IMR-90 (cell line): ENCODE measurements at places on chromosomes 6 and 20. TPM values are rescaled to one million over a fixed set of nuclear protein-coding genes. Genes with fewer than 3 reads are reported as not detected.
A peak's percentile ranks its signal among the peaks of the same experiment; 100 is the strongest.

The TPBG gene
- total RNA-seq = 19.7 and 20.0 TPM in 2 replicates

DNA sequence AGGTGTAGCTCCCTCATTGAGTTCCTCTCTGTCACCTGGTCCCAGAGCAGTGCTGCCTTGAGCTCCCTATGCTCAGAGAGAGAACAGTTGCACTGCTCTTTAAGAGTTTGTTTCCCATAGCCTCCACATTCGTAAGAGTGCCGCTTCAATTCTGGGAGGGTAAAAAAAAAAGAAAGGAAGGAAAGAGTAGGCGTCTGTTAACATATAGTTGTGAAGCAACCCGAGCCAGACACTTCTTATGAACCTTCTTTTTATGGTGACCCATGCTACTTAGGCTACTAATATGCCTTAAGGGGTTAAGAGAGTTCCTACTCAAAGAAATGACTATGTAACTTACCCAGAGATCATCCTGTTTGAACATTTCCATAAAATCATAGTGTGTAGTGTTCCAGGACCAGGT, 4.3 kb upstream of the ARG1 start:
- DNase-seq = no peak

The SAMD10 gene
- total RNA-seq = 0.54 and 0.56 TPM in 2 replicates

GRCh38 chr20:15889514-15890256, 683.6 kb downstream of the KIF16B start:
- DNase-seq = no peak

DNA sequence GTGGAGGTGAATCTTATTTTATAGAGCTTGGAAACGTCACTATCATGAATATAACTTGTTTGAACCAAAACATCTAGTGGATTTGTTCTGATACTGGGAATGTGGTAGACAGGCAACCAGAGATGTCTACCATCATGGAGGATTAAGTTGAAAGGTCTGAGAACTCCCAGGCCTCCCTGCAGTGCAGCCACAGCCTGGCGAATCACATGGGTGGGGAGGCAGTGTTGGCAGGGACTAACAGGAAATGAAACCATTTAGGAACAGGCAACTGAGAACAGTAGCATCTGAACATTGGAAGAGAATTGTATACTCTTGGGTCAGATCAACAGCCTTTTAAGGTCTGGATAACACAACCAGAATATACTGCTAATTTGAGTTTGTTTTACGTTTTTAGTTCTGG, 22.3 kb upstream of the CEP162 start:
- no peak for DNase-seq

The TRIM15 gene
- not detected in 2 replicates for total RNA-seq

DNA sequence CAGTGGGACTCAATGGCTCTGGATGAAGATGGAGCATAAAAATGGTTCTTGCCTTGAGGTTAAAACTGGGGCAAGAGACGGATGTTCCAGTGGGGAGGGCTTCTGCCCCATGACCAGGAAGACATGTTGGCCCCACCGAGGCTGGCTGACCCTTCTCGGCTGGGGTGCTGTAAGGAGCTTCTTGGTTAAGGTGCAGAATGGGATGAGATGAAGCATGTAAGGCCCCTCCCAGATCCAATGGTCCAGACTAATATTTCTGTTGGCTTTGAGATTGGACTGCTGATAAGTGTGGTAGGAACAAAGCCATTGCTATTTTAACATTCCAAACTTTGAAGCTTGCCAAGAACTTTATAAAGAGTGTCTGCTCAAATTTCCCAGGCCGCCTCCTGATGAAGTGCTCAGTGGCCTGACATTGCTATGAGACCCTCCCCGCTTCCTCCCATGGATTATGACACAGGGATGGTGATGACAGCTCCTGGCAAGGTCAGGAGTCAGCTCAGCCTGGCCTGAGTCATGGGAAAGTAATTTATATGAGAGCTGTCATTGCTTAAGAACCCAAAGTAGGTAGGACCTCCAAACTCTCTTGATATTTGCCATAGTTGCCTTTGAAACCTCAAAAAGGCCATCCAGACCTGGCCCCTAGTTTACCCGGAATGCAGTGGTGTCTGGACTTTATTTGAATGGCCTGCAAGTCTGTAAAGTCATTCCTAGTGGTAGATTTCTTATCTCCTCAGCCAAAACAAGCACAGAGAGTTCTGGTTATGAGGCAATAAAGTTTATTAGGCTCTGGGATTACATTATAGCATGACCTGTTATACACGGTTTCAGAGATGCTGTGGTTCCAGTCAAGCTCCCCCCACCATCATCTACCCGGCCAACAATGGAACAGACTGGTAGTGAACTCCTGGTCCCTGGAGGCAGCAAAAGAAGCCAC, 55.2 kb downstream of the TGM2 start:
- DNase-seq = peak; percentile 79

DNA sequence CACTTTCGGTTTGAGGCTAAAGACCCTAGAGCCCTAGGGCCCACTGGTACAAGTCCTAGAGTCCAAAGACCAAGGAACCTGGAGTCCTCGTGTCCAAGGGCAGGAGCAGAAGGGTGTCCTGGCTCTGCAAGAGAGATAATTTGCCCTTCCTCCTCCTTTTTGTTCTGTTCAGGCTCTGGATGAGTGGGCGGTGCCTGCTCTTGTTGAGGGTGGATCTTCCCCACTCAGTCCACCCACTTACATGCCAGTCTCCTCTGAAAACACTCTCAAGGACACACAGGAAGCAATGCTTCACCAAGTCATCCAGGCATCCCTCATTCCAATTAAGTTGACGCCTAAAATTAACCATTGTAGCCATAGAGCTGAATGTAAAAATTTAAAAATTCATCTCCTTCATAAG, 102.1 kb downstream of the UST start:
- DNase-seq = no peak

- DNase-seq = peak; percentile 56
Observed at GRCh38 chr6:31829633-31830283, 2.2 kb downstream of the HSPA1B start.

- no peak for DNase-seq
Observed at GRCh38 chr20:37375227-37375626, 29.3 kb downstream of the SRC start.

The LY6G5B gene
- total RNA-seq = 1.9 and 2.2 TPM in 2 replicates

GRCh38 chr6:21603082-21603952, 9.8 kb downstream of the SOX4 start:
- no peak for DNase-seq

The DACT2 gene
- not detected in 2 replicates for total RNA-seq

DNA sequence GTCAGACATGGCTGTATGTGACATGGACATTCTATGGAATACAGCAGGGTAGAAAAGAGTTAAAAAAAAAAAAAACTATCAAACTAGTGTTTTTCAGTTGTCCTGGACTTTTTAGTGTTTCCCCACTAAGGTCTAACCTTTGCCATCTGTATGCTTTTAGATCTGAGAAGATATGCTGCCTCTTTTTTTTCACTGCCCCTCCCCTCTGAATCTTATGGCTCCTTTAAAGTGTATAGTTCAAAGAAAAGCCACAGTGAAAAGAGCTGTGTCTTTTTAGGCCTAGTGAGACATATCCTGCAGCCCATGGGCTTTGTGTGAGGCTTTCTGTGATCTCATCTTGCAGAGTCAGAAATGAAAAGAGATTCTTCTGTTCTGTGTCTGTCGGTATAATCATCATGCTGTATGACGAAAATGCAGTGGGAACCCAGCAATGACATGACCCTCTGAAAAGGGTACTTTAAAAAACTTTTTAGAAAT, 29.3 kb downstream of the ADGRG6 start:
- DNase-seq = peak; percentile 84

GRCh38 chr6:36686668-36687513, 8.4 kb downstream of the CDKN1A start:
- no peak for DNase-seq

The ZC2HC1B gene
- total RNA-seq = not detected in 2 replicates

The COL9A1 gene
- total RNA-seq = not detected in 2 replicates

DNA sequence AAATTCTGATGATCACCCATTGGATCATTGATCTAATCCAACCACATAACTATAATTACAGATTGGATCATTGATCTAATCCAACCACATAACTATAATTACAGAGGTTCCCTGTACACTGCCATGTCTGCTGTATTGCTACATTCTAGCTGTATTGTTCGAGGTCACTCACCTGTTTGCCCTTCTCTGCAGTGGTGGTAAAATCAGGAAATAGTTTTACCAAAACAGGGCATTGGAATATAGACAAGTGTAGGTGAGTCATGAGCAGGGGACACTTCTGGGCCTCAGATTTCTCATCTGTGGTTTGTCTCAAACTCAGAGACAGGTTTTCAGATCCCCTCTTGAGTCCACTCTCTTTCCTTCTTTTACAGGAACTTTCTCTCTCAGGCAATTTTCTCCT, 9.0 kb upstream of the AFDN start:
- DNase-seq = no peak

- DNase-seq = peak; percentile 70
Observed at GRCh38 chr6:129525055-129525454, 184.9 kb downstream of the ARHGAP18 start.

The BCAS1 gene
- total RNA-seq = under 0.01 TPM in 2 replicates

DNA sequence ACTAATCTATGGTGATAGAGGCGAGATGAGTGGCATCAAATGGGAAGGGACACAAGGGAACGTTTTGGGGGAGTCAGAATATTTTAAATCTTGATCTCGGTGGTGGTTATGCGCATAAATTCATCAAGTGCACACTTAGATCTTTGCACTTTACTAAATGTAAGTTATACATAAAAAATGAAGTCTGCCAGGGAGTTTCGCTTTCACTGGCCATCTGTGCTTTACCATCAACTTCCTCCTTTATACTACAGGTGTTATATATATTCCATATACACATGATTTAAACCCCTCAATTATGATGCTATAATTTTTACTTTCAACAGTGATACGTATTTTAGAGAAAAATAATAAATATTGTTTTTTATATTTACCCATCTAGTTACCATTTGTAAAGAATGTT, 97.6 kb upstream of the AKIRIN2 start:
- no peak for DNase-seq

The GPX5 gene
- not detected in 2 replicates for total RNA-seq

DNA sequence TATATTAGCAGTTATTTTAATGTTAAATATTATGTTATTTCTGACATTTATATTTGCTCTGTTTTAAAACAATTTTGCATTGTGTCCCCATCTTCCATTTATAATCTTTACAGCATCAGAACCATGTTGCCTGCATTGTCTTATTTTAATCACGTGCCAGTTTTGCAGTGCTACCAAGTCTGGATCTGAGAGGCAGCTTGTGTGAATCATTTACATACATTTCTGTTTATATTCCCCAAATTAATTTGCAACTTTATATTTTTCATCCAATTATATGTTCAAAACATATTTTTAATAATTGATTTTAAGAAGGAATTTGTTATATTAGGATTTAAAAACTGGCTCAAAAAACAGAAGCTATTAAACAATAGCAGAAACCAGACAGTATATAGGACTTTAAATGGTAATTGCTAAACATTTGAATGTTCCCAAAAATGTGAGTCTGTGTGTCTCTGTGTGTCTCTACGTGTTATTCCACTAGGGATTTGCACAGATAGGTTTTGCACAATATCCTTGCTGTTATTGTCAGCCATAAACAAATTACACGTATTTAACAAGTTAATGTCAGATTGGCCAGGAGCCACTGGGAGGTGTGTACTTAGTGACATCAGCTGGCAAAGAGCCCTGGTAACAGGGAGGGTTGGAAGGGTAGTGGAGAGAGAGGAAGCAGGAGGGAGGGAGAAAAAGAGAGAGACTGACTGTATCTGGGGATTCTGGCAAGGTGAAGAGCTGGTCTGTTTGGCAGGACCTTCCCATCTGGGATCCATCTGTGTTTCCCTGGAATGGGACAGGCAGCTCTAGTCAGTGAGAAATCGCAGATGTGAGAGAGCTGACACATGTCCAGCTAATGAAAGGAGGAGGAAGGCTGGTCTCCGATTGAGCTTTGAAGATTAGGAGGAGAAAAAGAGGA, 72.1 kb downstream of the CBFA2T2 start:
- peak; percentile 95 for DNase-seq

DNA sequence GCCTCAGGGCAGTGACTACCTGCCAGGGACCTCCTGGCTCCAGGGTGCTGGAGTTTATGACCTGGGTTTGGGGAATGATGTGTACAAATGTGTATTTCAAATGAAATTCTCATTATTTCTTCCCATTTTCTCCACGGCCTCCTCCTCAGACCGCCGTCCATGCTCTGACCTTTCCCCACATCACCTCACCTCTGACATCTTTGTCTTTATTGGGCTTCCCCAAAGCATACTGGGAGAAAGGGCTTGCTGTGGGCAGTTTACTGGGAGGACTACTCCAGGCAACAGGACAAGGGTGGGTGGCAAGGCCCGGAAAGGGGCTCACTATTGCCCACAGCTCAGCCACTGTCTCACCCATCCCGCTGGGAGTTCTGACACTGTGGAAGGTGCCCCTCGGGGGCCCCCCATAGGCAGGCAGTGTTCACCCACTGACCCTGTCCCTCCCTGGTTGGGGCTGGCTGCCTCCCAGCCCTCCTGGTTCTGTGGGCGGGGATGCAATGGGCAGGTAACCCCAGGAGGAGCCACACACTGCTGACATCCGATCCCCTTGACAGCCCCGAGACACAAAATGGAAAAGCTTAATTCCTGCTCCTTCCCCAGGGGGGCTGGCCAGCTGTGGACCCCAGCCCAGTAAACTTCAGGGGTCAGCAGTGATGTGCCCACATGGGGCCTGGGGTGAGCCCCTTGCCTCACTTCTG, 39.8 kb upstream of the CST7 start:
- no peak for DNase-seq

The SALL4 gene
- total RNA-seq = not detected in 2 replicates

DNA sequence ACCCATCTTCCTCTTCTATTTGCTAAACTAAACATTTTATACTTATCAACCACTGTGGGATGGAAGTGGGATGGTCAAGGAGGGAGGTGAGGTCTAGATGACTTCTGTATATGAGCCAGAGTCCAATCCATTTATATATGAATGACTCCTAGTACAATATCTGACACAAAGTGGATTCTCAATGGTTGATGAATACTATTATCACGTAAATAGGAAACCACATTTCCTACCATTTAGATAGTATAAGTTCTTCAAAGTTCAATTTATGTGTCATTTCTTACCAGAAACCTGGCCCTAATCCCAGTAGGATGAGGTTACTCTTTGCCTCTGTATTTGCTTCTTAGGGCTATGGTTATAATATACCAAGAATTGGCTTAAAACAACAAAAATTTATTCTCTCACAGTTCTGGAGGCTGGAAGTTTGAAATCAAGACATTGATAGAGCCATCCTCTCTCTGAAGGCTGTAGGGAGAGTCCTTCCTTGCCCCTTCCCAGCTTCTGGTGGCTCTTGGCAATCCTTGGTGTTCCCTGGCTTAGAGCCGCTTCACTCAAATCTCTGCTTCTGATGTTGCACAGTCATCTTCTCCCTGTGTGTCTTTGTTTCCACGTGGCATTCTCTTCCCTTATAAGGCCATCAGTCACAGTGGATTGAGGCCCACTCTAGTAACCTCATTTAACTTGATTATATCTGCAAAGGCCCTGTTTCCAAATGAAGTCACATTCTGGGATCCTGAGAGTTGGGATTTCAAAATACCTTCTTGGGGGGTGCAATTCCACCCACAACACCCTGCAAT, 41.0 kb upstream of the RAB23 start:
- peak; percentile 98 for DNase-seq
